ENCODE measurements at places on chromosomes 5 and 9. TPM values are rescaled to one million over a fixed set of nuclear protein-coding genes. Genes with fewer than 3 reads are reported as not detected.

The BAAT gene
- 0.07 TPM for total RNA-seq

The QSOX2 gene
- 9.9 TPM for total RNA-seq

The SCGB3A2 gene
- 0.51 TPM for total RNA-seq

The SPDL1 gene
- total RNA-seq = 29.9 TPM

The AHRR gene
- 1.9 TPM for total RNA-seq

The NUTM2G gene
- total RNA-seq = not detected

The LCN2 gene
- total RNA-seq = 154 TPM

The MACROH2A1 gene
- total RNA-seq = 455 TPM

The TMEM171 gene
- total RNA-seq = 2.4 TPM

The IFNA21 gene
- not detected for total RNA-seq

The TAS2R1 gene
- not detected for total RNA-seq

The RNF183 gene
- not detected for total RNA-seq

The DPH7 gene
- total RNA-seq = 35.1 TPM

The ZNF618 gene
- 5.8 TPM for total RNA-seq

The SGCD gene
- total RNA-seq = 0.15 TPM

The PCDHA10 gene
- total RNA-seq = 0.04 TPM

The FOXD1 gene
- total RNA-seq = 10.3 TPM

The OMD gene
- total RNA-seq = not detected

The CD14 gene
- total RNA-seq = not detected

The CLIC3 gene
- 1.4 TPM for total RNA-seq

The CD274 gene
- total RNA-seq = 3.8 TPM

The NXNL2 gene
- 0.66 TPM for total RNA-seq

The FOXD4L5 gene
- 0.04 TPM for total RNA-seq

The PROB1 gene
- total RNA-seq = 2.2 TPM

The PTGDS gene
- not detected for total RNA-seq

The TSSK1B gene
- 0.33 TPM for total RNA-seq

The ENHO gene
- 2.0 TPM for total RNA-seq

The C5orf52 gene
- total RNA-seq = not detected

The MZB1 gene
- 0.22 TPM for total RNA-seq

The KLF9 gene
- total RNA-seq = 0.44 TPM

The SEMA5A gene
- total RNA-seq = 4.4 TPM

The SHISAL2B gene
- not detected for total RNA-seq

The FAM221B gene
- total RNA-seq = 0.29 TPM

The PCDHGB5 gene
- total RNA-seq = 10.3 TPM

The GMCL2 gene
- not detected for total RNA-seq

The CENPK gene
- 8.6 TPM for total RNA-seq

The TOPORS gene
- 11.4 TPM for total RNA-seq

The FAXDC2 gene
- not detected for total RNA-seq

The IL33 gene
- total RNA-seq = 1.6 TPM

The RNF224 gene
- 1.2 TPM for total RNA-seq

The DNAH5 gene
- total RNA-seq = 3.5 TPM

The PCDHB6 gene
- not detected for total RNA-seq

The SLCO6A1 gene
- not detected for total RNA-seq

The SPINK13 gene
- total RNA-seq = not detected

The SLC36A3 gene
- total RNA-seq = not detected

The IL13 gene
- not detected for total RNA-seq

The TTC23L gene
- total RNA-seq = 0.84 TPM
